Stimulated activated CD8-positive, alpha-beta memory T cell treated with anti-CD3 and anti-CD28 coated beads, Interleukin-12 subunit alpha, Interleukin-12 subunit beta, amount 100 ng/mL, for 1 hour (primary cell): ENCODE measurements at places on chromosomes 11 and 22.

GRCh38 chr11:85976525-85976924 lies 92.4 kb downstream of the PICALM start:
- no peak for DNase-seq

GRCh38 chr11:130555251-130555841 lies 106.9 kb downstream of the ADAMTS15 start:
- no peak for DNase-seq

DNA sequence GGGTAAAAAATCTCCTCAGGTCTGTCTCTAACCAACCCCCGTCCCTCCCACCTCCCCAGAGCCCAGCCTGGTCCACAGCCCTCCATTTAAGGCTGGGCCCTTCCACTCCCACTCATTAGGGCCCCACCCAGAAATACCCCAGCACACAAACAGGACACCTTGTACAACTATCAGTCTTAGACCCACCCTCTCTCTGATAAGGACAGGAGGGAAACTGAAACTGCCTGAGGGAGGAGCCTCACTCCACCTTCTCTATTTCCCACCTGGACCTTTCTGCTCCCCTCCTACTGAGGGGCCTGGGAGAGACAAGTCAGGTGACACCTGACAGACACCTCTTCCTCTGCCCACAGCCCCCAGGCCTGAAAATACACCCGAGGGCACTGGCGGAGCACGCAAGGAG lies 90.2 kb downstream of the PLEKHA7 start:
- no peak for DNase-seq

DNA sequence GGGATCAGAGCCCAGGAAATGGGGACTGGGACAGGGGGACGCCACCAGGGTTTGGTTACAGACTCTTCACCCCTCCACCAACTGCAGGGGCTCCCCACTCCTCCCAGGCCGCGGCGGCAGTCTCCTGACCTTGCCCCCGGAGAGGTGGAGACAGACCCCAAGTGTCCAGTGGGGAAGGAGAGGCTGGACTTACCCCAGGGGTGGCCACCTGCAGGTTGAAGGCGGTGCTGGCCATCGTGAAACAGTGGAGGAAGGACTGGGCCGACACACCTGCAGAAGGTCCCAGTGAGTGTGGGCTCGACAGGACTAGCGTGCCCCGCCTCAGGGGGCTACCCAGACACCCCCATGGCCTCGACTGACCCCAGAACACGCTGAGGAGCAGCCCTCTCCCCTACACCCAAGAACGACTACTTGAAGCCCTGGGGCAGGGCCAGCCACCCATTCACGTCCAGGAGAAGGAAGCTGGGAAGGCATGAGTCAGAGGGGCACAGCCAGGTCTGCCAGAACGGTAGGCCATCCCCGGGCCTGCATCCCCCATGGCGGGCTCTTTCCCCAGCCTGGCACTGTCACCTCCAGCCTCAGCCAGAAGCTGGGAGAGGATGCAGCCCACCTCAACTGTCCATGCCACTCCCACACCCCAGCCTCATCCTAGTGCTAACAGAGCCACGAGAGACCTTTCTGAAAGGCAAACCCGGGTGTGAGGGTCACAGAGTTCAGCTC lies 2.3 kb downstream of the GATD1 start:
- no peak for DNase-seq

- no peak for DNase-seq
Measured at GRCh38 chr22:39996732-39997131, 2.0 kb downstream of the FAM83F start.

DNA sequence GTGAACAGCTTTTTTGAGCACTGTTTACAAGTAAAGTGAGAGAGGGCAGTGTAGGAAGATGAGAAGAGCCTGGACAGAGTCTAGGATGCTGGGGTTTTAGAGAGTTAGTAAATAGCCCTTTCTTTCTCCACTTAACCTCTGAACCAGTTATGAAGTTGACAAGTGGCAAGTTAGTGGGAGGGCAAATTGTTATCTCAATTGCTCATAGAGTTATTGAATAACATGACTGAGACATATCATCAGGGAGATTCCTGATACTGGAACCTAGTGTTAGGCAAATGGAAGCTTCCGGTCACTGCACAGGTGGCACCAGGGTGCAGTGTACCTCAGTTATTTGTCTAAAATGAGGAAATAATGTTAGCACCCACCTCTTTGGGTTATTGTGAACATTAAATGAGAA lies 57.8 kb upstream of the PTPN5 start:
- no peak for DNase-seq

GRCh38 chr11:60457576-60457975 lies 1.9 kb downstream of the MS4A1 start:
- DNase-seq = no peak

GRCh38 chr22:40499209-40499623 lies 128.8 kb downstream of the SGSM3 start:
- no peak for DNase-seq

GRCh38 chr11:44812971-44813370 lies 86.2 kb downstream of the TSPAN18 start:
- DNase-seq = no peak

- no peak for DNase-seq
Measured at GRCh38 chr22:40407831-40408717, 37.7 kb downstream of the SGSM3 start.

DNA sequence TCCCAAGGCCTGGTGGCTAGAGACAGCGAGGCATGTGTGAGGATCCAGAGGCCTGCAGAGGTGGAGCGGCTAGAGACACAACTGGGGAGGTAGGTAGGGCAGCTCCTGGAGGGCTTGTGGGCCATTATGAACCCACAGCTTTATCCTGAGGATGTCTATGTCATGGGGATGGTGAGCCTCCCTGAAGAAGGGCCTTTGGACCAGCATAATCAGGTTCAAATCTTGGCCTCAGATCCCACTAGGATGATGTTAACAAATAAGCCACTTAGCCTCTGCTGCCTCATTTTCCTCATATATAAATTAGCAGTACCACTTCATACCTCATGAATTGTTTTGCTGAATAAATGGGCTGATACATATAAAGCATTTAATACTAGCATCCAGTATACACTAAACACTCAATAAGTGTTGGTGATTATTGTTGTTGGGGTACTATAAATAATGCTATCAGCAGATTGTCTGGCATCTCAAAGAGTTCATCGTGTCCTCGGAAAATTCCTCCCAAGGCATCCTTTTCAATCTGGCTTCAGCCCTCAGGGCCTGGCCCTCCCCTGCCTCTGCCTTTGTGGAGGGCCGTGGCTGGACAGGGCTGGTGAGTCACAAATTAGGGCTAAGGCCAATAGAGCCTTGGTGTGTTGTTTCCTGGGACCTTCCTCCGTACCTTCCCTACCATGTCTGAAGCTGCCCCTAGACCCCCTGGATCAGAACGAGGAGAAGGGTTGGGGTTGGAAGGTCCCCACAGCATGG lies 30.9 kb upstream of the LRRC32 start:
- no peak for DNase-seq

GRCh38 chr11:32149748-32150147 lies 58.9 kb downstream of the RCN1 start:
- no peak for DNase-seq

DNA sequence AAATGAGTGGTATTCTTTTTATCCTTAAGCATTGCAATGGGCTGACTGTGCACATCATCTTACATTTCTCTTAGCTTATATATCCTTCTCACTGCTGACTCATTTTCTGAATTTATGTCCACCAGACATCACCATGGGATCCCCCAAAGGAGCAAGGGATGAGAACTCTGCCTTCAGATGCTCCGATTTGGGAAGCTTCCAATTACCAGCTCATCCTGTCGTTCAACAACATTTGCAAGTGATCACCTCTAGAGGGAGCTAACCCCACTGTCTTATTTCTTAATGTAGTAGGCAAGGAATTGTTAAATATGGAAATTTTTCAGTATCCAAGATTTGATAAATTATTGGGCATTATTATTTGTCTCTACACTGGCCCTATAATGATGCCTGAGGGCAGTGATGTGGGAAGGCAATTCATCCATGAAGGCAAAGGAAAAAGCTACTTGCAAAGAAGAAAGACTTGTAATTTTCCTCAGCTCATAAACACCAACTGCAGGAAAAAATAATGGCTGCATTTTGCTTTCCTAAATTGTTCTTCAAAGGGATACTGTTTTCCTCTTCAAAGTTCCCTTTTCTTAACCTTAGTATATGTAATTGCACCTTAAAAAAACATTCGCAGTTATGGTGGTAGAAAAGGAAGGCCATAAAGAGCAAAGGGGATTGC lies 102.4 kb upstream of the FSHB start:
- DNase-seq = no peak

GRCh38 chr22:24392218-24392931 lies 35.0 kb upstream of the ADORA2A start:
- DNase-seq = no peak

- DNase-seq = no peak
Measured at GRCh38 chr22:46143491-46144147, 6.7 kb upstream of the PPARA start.

GRCh38 chr11:85663080-85663752 lies 1.7 kb downstream of the CREBZF start:
- DNase-seq = no peak

- DNase-seq = no peak
Measured at GRCh38 chr11:134385774-134386565, 26.1 kb downstream of the B3GAT1 start.

GRCh38 chr11:75029836-75030631 lies 41.3 kb downstream of the NEU3 start:
- DNase-seq = no peak

DNA sequence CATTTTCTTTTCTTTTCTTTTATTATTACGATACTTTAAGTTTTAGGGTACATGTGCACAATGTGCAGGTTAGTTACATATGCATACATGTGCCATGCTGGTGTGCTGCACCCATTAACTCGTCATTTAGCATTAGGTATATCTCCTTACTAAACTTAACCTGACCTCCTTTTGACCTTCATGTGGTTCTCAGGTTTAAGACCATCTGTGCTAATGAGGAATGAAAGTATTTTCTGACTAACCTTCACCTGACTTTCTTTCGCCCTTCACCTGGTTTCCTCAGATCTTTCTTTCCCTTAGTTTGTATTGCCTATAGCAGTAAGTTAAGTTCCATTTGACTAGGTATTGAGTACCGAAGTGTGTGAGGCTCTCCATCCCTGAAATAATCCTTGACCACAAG lies 6.5 kb downstream of the EXPH5 start:
- DNase-seq = no peak

GRCh38 chr11:104320097-104320496 lies 156.2 kb upstream of the PDGFD start:
- no peak for DNase-seq

DNA sequence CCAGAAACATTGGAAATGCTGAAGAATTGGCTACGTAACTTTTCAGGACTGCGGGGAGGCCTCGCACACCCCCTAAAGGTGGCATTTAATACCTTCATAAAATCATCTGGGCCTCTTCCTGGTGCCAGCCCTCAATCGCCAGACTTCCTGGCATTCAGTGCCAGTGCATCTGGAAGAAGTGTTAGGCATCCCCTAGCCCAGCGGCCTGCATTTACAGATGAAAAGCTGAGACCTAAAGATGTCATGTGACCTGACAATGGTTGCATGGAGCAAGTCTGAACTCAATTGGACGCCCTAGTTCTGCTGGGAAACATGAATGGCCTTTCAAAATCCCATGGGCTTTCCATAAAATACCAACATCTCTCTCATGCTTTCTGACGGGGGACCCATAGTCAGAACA lies 81.0 kb upstream of the TMEM45B start:
- DNase-seq = no peak

- no peak for DNase-seq
Measured at GRCh38 chr11:116239247-116239646, 533.5 kb downstream of the BUD13 start.

DNA sequence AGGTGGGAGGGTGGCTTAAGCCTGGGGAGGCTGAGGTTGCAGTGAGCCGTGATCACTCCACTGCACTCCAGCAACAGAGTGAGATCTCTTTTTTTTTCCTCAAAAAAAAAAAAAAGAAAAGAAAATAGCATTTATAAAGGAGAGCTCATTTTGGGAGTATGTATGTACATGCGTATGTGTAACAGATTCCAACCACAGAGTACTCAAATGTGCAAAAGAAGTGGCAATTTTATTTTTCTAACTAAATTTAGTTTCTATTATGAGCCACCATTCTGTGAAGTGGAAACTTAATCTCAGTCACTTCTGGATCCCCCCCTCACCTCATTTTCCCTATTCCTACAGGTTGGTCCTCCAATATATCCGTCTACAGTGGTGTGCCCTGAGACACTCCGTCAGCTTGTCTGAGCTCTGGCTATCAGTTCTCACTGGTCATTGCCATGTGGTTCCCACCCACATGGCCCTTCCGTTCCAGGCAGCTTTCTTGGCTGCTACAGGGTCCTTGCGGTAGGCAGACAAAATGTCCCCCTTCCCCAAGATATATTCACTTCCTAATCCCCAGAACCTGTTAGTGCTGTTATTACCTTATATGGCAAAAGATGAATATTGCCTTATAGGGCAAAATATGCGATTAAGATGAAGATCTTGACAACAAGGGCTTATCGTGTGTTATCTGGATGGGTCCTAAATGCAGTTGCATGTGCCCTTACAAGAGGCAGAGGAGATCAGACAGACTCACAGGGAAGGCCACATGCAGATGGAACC lies 35.8 kb upstream of the TSKU start:
- DNase-seq = no peak

GRCh38 chr22:38751422-38752346 lies 4.1 kb downstream of the SUN2 start:
- DNase-seq = peak; percentile 56

- DNase-seq = no peak
Measured at GRCh38 chr11:266676-267439, 11.3 kb upstream of the NLRP6 start.

DNA sequence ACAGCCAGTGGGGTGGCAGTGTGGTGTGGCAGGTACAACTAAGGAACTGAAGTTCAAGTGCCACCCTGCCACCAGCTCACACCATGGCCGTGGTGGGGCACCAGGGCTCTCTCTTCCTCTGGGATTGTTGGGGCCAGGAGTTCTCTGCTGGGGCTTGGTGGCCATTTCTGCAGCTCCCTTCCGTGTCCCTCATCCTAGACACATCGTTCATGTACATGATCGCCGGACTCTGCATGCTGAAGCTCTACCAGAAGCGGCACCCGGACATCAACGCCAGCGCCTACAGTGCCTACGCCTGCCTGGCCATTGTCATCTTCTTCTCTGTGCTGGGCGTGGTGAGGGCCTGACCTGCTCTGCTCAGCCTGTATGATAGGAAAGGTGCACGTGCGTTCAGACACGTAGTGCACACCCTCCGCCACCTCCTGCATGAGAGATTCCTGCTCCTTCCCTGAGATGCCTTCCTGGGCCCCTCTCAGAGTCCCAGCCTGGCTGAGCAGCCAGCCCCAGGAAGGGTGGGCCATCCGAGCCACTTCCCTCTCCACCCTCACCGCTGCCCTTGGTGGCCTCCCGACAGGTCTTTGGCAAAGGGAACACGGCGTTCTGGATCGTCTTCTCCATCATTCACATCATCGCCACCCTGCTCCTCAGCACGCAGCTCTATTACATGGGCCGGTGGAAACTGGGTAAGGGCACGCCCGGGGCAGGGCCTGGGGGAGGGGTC lies 7.3 kb upstream of the TAGLN start:
- no peak for DNase-seq
